ENCODE measurements at places on chromosomes 5 and 9.

DNA sequence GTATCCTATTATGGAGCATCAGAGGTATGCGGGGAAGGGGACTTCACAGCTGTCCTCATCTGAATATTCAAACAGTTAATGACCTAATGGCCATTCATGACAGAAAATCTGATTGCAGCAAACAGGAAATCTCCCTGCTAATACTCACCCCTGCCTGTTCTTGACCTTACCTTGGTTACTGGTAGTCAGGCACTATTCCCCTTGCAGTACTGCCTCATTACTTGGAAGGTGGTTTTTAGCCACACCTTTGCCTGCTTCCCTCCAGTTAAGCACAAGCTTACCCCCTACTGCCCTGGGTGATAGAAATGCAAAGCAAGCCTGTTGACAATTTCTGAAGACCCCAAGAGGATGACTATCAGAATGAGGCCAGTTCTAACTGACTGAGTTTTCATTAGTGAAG, 332.4 kb downstream of the NTRK2 start:
- DNase-seq = no peak

DNA sequence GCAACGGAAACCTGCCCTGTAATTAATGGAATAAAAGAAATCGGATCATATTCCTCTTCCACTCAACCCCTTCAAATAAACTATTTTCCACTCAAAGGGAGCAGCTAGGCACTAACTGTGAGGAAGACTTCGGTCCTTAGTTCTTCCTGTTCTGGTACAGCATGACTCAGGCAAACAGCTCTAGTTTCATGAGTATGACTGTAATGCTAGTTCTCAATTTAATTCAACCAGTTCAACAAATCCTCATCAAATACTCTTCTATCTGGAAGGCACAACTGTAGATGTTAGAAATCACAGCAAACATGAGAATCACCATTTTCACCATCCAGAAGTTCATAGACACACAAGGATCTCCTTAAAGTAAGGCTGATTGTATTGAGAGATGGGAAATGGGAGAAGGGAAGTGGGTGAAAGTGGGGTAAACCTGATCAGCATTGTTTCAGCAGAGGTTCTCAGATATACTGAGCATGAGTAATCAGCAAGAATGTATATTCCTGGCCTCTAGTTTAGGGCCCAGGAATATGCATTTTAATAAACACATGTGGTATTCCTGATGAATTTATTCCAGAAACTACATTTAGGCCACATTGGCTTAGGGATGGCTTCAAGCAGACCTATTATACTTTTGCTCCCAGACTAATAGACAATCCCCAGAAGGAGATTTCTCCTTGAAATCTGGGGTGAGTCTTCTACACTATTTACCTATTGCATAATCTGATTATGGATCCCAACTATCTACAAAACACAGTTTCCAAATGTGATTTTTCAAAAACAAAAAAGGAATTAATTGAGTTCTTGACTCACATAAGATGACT, 141.1 kb upstream of the SLC12A2 start:
- no peak for DNase-seq

- no peak for DNase-seq
These were observed 162.7 kb downstream of the MACROH2A1 start for GRCh38 chr5:135236228-135236907.

GRCh38 chr5:181217803-181218062, 5.3 kb upstream of the TRIM41 start:
- DNase-seq = no peak

GRCh38 chr5:176785184-176786145, 24.9 kb upstream of the UNC5A start:
- no peak for DNase-seq

- peak; percentile 50 for DNase-seq
These were observed 7.0 kb downstream of the PAM start for GRCh38 chr5:102762095-102762534.

DNA sequence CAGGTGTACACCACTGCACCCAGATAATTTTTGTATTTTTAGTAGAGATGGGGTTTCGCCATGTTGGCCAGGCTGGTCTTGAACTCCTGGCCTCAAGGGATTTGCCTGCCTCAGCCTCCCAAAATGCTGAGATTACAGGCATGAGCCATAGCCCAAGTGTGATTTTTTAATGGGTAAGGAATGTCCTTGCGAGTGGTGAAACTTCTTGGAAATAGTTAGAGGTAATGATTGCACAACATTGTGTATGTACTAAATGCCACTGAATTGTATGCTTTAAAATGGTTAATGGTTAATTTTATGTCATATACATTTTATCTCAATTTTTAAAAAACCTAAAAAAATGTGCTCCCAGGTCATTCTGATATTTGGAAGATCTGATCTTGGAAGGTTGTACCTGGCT, 59.9 kb upstream of the IL6ST start:
- DNase-seq = peak; percentile 51

DNA sequence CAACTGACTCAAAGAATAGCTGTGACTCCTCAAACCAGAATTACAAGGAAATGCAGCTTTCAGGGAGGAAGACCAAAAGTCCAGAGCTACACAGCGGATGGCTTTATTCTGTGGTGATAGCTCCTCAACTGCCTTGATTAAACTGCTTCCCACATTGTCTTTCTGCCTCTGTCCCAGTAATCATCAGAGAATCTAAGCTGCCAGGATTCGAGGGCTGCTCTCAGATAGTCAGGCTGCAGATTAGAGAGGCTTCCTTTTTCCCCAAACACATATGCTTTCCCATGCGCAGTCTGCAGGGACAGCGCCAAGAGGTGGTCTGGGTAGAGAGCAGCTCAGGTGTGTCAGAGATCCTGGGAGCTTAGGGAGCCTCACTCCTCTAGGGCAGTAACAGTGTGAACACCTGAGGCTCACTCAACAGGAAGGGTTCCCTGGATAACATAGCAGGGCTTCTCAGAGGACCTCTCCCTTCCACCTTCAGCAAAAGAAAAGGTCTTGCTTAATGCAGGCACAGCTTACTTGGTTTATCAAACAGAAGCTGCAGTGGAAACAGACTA, 439.9 kb upstream of the TLE4 start:
- DNase-seq = no peak

DNA sequence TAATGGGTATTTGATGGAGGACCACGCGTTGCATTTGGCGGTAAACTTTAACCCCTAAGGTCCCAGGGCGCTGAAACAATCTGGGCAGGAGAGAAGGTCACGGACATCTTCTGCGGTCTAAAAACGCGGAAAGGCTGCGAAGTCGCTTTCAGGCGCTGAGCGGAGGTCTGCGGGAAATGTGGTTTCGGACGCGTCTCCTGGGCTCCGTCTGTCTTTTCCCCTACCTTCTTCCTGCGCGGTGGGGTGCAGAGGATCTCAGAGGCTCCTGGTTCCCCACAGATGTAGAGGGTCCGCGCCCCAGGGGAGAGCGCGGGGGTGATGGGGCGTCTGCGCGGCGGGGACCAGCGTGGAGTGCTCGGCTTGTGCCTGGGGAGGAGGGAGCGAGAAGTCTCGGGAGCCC, 58.4 kb downstream of the ZNF510 start:
- no peak for DNase-seq

GRCh38 chr5:124979251-124979650, 232.8 kb upstream of the ZNF608 start:
- no peak for DNase-seq

- DNase-seq = no peak
These were observed 29.7 kb downstream of the RLN2 start for GRCh38 chr9:5274770-5275169.

DNA sequence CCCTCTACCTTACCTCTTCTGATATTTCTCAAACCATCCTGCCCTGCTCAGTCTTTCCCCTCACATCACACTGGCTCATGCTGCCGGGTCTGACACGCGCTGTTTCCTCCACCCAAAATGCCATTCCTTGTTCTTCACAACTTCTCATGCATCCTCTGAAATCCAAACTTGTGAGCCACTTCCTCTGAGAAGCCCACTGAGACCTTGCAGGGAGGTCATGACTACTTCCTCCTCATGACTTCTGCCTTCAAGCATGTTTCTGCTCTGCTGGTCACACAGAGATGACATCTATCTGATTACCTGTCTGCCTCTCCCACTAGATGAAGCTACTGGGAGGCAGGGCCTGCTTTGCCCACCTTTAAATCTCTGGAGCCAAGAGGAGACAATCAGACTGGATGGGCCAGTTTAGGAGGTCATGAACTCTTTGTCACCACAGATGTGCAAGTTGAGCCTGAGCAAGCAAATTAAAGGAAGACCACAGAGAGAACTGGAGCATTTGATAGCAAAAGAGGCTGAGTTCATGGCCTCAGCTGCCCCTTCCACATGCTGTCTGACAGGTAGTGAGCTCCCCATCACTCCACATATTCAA, 119.8 kb upstream of the TBC1D2 start:
- peak; percentile 77 for DNase-seq

GRCh38 chr9:38059233-38059936, 9.6 kb downstream of the SHB start:
- no peak for DNase-seq

- peak; percentile 51 for DNase-seq
These were observed 652.3 kb downstream of the BNC2 start for GRCh38 chr9:16217943-16218701.

- DNase-seq = peak; percentile 51
These were observed 15.2 kb downstream of the CYSTM1 start for GRCh38 chr5:140189977-140190871.

DNA sequence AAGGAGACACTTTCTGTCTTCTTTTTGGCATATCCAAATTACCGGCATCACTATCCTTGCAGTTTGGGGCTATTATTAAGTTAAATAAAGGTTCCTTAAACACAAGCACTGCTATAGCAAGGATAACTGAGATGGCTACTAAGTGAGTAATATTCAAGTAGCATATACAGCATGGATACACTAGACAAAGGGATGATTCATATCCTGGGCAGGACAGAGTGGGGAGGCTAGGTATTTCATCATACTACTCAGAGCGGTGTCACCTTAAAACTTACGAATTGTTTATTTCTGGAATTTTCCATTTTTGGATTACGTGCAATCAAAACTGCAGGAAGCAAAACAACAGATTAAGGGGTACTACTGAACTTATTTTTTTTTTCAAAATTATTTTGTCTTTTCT, 54.1 kb downstream of the FER start:
- DNase-seq = peak; percentile 94

DNA sequence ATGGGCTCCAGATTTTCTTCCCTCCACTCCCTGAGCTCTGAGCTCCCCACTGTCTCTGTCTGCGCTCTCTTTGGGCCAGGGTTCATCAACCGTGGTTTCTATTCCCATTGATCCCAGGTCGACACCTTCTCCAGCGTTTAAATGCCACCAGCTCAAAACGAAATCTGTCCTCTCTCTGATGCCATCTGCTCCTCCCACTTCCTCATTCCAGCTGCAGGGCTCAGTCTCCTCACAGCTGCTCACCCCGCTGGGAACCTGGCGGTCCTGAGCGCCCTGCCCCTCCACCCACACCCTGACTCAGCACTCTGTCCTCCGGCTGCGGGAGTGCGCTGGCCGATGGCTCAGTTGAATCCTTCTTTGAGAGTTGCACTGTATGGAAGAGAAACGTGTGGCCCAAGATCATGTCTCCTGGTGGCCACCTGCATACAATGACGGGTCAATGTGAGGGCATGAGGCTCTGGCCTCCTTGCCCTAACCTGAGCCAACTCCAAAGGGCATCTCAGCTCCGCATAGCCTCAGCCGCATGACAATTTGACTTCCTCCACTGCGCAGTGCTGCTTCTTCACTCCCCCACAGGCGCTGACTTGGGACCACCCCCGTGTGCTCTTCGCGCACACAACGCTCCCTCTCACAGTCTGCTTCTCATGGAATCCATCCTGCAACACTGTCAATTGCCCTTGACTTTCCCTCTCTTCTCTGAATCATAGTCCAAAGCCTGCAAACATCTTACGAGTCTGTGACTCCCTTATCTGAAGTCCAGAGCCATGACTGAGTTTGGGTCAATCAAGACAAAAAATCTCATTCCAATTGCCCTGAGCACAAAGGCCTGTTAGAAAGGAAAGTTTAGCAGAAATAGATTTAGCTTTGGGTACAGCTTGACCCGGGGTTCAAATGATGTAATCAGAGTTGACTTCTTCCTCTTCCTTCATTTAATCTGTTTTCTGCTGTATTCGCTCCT, 82.4 kb downstream of the PTCH1 start:
- DNase-seq = peak; percentile 27

GRCh38 chr9:129373361-129373760, 195.3 kb upstream of the IER5L start:
- no peak for DNase-seq

DNA sequence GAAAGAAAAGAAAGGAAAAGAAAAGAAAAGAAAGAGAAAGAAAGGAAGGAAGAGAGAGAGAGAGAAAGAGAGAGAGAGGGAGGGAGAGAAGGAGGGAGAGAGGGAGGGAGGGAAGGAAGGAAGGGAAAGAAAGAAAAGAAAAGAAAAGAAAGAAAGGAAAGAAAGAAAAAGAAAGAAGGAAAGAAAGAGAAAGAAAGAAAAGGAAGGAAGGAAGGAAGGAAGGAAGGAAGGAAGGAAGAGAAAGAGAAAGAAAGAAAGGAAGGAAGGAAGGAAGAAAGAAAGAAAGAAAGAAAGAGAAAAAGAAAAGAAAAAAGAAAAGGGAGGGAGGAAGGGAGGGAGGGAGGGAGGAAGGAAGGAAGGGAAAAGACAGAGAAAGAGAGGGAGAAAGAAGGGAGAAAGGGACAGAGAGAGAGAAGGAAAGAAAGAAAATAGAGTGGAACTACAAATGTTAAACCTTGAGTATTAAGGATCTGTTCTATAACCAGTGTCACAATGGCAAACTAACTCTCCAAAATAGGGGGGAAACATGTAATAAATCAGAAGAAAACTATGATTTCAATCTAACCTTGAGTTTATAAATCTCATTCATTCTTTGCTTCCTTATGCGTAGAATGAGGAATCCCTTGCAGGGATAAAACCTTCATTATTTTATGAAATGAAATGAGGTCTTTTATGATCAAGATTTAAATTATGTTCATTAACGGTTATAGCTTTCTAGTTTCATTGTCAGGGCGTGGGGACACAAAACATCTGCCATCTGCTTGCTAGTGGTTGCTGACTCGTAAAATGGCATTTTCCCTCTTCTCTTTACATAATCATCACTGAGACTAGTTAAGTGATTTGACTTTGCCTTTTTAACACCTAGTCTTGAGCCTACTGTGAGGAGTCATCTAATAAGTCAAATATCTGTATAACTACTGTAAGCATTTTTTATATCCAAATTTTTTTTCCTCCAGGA, 40.7 kb upstream of the RAD23B start:
- DNase-seq = no peak

GRCh38 chr5:159779481-159779880, 136.8 kb upstream of the ADRA1B start:
- DNase-seq = peak; percentile 73

GRCh38 chr9:104144336-104144735, 50.2 kb downstream of the SMC2 start:
- no peak for DNase-seq

DNA sequence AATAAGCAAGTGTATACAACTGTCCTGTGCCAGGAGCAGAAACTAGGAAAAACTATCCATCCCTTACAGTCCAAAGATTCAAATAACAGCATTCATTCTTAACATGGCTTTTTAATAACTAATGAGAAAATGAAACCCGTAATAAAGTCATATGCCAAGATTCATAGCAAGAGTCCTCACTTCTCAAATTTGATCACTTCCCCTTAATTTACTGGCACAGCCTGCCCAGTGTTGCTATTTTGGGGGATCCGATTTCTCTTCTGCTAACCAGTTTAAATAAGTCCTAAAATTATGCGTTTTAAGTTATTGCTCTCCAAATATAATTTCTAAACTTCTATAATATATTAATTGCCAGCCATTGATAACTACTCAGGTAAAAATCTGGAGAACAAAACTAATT, 177.0 kb upstream of the PTGER4 start:
- no peak for DNase-seq

- peak; percentile 60 for DNase-seq
These were observed 46.6 kb downstream of the ARHGAP26 start for GRCh38 chr5:142816531-142817430.

All from fibroblast of upper back skin (primary cell).